ENCODE measurements at places on chromosomes 1 and 21.

DNA sequence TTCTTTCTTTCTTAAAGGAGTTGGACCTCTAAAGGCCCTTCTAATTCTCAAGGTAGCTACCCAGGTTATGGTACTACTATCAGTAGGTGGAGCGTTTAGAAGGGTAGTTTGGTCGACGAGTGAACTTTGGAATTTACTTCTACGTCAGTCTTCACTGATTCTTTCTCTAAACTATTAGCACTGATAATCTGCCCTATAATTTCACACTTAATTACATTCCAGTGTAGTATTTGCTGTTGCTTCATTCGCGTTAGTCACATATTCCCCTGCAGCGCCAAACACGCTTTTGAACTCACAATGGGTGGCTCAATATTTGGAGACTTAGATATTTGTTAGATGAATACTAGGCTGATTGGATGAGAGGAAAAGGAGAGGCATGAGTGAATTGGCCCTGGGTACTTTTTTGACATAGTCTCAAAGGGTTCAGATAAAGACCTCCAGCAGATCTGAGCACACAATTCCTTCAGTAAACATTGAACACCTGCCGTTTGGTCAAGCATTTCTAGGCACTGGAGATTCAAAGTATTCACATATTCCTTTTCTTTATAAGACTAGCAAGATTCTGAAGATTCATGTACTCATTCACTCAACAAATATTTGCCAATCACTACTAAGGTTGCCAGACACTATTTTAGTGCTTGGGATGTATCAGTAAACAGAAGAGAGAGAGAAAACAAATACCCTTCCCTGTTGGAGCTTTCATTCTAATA is 929 bp upstream of the FOXJ3 start:
- DNase-seq: no peak

DNA sequence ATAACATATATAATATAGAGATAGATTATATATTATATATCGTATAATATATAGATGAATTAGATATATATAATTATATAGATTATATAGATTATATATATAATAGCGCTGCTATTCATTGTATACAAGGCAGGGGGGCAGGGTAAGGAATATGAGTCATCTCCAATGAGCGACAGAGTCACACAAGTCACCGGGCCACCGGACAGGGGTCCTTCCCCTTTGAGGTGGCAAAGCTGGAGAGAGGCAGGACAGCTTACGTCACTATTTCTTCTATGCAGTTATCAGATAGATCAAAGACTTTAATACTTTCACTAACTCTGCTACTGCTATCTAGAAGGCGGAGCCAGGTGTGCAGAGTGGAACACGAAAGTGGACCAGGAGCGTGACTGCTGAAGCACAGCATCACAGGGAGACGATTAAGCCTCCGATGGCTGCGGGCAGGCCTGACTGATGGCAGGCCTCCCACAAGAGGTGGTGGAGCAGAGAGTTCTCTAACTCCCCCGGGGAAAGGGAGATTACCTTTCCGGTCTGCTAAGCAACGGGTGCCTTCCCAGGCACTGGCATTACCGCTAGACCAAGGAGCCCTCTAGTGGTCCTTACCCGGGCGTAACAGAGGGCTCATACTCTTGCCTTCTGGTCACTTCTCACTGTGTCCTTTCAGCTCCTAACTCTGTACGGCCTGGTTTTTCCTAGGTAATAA is 2154.7 kb downstream of the MRPL39 start:
- no peak for DNase-seq

DNA sequence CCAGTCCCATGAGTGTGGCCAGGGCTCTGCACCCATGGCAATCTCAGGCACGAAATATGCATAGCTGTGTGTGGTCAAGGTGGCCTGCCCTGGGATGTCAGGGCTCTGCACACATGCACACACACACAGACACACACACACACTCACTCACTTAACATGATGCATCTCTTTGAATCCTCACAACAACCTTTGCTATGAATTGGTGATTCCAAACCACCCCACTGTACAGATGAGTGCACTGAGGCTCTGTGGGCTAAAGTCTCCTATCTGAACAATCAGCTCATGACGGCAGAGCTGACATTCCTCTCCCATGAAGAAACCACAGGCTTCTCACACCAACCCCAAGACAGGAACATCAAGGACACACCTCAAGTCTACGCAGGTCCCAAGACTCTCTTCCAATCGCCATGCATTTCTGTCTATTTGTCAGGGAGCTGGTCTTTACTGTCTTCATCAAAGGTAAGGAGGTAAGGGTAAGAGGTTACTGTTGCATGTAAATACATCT is 131.6 kb downstream of the ETS2 start:
- no peak for DNase-seq

GRCh38 chr1:38125837-38126520 is 79.4 kb upstream of the POU3F1 start:
- DNase-seq: no peak

DNA sequence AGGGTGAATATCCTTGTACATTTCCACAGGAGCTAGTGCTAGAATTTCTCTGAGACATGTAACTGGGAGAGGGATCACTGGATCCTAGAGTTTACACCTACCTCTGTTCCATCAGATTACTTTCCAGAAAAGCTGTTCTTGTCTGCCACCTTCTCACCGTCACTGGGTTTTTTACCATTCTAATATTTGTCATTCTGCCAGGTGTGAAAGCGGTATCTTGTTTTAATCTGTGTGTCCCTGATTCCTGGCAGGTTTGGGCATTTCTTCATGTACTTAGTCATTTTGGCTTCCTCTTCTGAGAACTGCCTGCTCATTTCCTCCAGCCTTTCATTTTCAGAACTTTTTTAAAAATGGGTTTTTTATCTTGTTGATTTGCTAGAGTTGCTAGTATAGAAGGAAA is 5.1 kb downstream of the PMF1 start:
- DNase-seq: no peak

- DNase-seq: no peak
Observed at GRCh38 chr1:83901547-83902155, 97.3 kb downstream of the TTLL7 start.
